ENCODE measurements at places on chromosomes 7 and 10. TPM values are rescaled to one million over a fixed set of nuclear protein-coding genes. Genes with fewer than 3 reads are reported as not detected.

DNA sequence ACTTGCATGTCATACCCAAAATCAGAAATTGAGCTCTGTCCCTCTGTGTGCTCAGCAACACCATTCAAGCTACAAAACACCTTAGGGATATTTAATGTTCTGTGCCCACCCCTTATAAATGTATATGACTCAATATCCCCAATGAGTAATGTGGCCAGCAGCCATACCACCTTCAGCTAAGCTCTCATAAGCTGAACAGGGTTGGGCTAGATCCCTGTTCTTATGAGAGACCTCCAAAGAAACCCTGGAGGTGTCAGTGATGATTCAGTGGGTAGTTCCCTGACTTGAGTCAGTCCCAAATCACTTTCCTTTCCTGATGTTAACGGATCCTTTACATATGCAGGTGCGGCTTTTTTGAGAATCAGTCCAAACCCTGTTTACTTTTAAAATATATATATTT lies 253.8 kb downstream of the CREB5 start:
- H3K27ac ChIP-seq = no peak overlapping the region
- DNase-seq = no peak
- no peaks in the 10 kb centered on the region for H3K27me3 ChIP-seq
- no peak overlapping the region for H3K4me3 ChIP-seq
- H3K4me1 ChIP-seq = peaks cover 19% of the 10 kb centered on the region
- no peaks in the 10 kb centered on the region for H3K36me3 ChIP-seq

DNA sequence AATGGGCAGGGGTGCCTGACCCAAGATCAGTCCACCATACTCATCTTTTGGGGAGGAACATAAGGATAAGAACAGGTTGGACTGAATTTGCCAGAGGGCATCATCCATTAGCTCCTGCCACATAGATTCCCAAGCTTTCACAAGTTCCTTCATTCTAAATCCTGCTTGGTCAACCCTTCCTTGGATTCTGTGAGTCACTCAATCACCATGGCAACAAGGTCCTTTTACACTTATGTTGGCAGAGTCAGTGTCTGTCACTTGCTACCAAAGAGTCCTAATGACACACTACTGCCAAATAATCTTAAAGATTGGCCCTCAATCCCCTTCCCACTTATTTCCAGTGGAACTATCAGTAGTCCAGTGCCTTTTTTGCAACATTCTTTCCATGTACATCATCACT lies 5.0 kb upstream of the LGI1 start:
- no peaks in the 10 kb centered on the region for H3K4me1 ChIP-seq
- H3K4me3 ChIP-seq = no peak overlapping the region
- no peak for DNase-seq
- H3K36me3 ChIP-seq = no peaks in the 10 kb centered on the region
- no peak overlapping the region for H3K27ac ChIP-seq

GRCh38 chr7:70779321-70779720 lies 352.6 kb upstream of the GALNT17 start:
- H3K27ac ChIP-seq = no peak overlapping the region
- peaks cover 8% of the 10 kb centered on the region for H3K36me3 ChIP-seq
- DNase-seq = no peak
- H3K4me3 ChIP-seq = no peak overlapping the region
- no peaks in the 10 kb centered on the region for H3K27me3 ChIP-seq

DNA sequence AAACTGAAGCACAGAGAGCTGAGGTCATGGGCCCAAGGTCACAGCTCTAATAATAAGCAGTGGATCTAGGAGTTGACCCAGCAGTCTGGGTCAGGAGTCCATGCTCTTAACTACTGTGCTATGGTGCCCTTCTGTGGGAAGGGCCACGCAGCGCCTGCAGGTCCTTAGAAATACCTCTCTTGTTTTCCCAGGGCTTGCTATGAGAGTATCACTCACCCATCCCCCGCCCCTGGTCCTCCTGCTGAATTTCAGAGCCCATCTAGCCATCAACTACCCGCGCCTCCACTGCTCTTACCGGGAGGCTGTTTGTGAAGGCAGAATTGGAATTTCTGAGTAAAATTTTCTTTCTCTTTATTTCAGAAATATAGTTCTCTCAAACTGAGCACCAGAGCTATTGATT lies 27.3 kb upstream of the CRHR2 start:
- H3K27me3 ChIP-seq = peaks cover 3% of the 10 kb centered on the region
- DNase-seq = no peak
- H3K4me1 ChIP-seq = no peaks in the 10 kb centered on the region
- H3K36me3 ChIP-seq = no peaks in the 10 kb centered on the region

DNA sequence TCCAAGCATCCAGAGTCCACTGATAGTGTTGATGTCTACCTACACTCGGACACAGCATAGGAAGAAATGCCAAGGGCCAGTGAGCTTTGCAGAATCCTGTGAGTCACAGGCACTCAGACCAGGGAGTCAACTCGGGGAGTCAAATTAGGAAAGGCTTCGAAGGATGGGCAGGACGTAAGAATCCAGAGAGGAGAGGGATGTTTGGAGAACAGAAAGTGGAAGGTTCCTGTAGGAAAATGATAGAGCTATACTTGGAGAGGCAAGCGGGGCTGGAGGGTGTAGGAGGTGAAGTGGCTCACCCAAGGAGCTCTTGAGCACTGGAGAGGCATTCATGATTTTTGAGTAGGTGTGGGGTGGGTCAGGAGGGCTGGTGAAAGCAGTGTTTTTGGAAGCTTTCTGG lies 3.0 kb downstream of the ZYX start:
- H3K4me1 ChIP-seq = peaks cover 61% of the 10 kb centered on the region
- no peak overlapping the region for H3K27ac ChIP-seq
- H3K27me3 ChIP-seq = peaks cover 10% of the 10 kb centered on the region
- peaks cover 23% of the 10 kb centered on the region for H3K36me3 ChIP-seq

DNA sequence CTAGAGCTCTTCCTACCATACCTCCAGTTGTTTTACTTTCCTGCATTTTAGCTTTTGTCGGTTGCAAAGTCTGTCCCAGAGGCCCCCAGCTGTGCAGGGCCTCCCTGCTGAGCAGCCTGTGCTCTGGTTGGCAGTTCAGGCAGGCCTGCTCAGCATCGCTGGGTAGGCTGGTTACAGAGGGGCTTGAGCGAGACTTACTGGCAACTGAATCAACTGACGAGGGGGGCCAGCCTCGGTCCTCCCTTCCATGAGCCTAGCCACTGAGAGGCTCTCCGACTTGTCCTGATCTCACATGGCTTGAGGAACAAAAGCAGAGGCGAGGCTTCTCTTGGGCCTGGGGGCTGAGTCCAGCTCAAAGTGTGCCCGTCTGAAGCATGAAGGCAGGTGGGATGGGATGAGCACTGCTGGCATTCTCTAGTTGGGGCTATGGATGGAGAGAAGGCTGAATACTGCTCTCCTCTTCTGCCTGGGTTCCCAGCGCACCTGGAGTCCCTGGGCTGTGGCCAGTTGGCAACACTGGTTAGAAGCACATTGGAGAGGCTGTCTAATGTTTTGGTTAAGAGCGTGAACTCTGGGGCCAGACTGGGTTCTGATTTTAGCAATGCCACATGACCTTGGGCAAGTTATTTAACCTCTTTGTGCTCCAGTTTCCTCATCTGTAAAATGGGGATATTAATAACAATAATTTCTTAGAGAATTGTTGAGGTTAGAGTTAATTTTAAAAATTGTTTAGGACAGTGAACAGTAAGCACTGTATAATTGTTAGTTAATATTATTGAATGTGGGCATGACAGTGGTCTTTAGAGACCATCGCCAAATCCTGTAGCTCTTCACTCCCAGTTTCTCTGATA lies 6.9 kb upstream of the SFRP5 start:
- H3K4me1 ChIP-seq = peaks cover 8% of the 10 kb centered on the region
- H3K36me3 ChIP-seq = no peaks in the 10 kb centered on the region
- peak overlapping the region; percentile 46 for H3K27ac ChIP-seq
- peak; percentile 45 for DNase-seq
- no peak overlapping the region for H3K4me3 ChIP-seq
- peaks cover 9% of the 10 kb centered on the region for H3K27me3 ChIP-seq

DNA sequence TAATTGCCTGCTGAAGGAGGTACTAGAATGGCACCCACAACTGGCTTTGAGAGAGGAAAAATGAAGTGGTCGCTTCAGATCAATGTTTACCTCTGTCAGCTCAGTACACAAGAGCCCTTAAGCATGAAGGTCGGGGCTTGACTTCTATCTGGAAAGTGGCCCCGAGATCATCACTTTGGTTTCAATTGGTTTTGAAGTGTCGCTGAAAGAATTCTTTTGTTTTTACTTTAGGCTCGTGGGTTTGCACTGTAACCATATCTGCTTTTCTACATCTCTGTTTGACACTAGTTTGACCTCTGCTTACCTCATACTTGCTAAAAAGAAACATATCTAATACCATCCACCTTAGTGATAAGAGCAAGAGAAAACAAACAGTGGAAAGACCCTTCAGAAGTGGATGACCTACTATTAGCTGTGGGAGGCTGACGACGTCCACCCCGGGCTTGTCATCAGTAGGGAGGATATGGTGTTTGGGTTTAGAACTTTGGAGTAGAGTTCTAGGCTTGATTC lies 361.8 kb downstream of the GATA3 start:
- no peak for DNase-seq
- H3K4me1 ChIP-seq = peaks cover 2% of the 10 kb centered on the region
- no peaks in the 10 kb centered on the region for H3K27me3 ChIP-seq
- no peak overlapping the region for H3K4me3 ChIP-seq

DNA sequence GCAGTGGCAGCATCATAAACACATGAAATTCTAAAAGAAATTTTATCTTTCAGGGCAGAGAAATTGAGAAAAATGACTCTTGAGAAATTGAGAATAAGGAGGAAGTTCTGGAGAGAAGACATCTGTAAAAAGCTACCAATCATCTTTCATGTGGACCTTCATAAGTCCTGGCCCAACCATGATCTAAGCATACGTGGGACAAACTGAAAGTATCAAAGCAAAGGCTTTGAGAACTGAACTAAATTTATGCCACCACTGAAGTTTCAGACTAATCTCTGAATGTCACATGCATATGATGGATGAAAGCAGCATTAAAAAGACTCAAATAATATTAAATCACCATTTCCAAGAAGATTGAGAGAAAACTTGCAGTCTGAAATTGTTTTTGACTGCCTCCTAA lies 1502.8 kb upstream of the LRRTM3 start:
- H3K27ac ChIP-seq = no peak overlapping the region
- no peak overlapping the region for H3K4me3 ChIP-seq
- no peaks in the 10 kb centered on the region for H3K27me3 ChIP-seq
- no peaks in the 10 kb centered on the region for H3K4me1 ChIP-seq

GRCh38 chr10:98516352-98516751 lies 69.6 kb upstream of the HPS1 start:
- H3K4me1 ChIP-seq = no peaks in the 10 kb centered on the region
- no peak overlapping the region for H3K27ac ChIP-seq
- H3K27me3 ChIP-seq = no peaks in the 10 kb centered on the region
- H3K4me3 ChIP-seq = no peak overlapping the region

DNA sequence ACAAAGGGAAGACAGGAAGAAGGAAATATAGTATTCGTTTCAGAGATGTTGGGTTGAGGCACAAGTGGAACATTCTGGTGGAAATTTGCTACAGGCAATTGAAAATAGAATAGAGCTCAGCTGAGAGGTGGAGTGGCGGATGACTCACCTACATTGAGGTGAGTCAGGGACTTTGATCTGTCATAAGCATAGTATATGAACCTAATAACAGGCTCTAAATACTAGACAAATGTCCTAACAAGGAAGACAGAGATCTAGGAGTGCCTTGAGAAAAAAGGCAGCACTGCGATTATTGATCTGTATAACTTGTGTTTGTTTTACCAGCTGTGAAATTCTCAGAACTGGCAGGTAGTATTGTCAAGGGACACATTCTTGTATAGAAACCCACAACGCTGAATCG lies 907 bp upstream of the IFRD1 start:
- H3K4me1 ChIP-seq = peaks cover 7% of the 10 kb centered on the region
- H3K27ac ChIP-seq = no peak overlapping the region
- DNase-seq = peak; percentile 25
- peak overlapping the region; percentile 66 for H3K4me3 ChIP-seq
- no peaks in the 10 kb centered on the region for H3K36me3 ChIP-seq

DNA sequence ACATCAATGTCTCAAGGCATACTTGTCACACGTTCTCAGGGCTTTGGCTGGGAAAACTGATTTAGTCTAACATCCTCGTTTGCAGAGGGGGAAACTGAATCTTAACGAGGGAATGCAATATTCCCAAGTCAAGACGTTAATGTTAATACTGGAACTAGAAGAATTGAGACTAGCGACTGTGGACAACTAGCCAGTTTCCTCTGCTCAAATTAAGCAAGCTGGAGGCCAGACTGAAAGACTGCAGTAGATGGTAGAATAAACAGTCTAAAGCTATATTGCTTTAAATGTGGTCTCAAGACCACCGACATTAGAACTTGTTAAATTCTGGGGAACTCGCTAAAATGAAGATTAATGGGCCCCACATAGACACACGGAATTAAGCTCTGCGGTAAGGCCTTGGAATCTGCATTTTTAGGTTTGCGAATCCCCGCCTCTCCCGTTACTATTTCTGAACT lies 639 bp upstream of the TFAM start:
- peak; percentile 8 for DNase-seq
- H3K4me1 ChIP-seq = peaks cover 14% of the 10 kb centered on the region
- no peaks in the 10 kb centered on the region for H3K27me3 ChIP-seq

DNA sequence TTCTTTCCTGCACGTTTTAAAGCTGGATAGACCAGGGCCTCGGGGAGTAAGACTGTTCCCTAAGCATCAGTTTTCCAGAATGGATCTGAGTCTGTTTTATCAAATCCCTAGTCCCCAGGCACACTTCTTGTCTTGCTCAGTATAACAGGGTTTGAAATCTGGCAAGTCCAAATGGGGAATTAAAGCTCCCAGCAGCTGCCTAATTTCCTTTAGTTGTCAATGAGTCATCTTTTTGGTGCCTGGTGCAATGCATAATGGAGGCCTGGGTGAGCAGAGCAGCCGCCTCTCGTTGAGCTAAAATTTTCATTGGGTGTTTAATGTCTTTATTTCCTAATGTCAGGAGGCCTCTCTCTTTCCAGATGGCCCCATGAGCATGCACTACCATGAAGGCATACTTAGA lies 87.9 kb downstream of the STRA8 start:
- H3K4me1 ChIP-seq = no peaks in the 10 kb centered on the region
- H3K4me3 ChIP-seq = no peak overlapping the region
- no peak overlapping the region for H3K27ac ChIP-seq

- no peaks in the 10 kb centered on the region for H3K36me3 ChIP-seq
- H3K27me3 ChIP-seq = no peaks in the 10 kb centered on the region
- no peaks in the 10 kb centered on the region for H3K4me1 ChIP-seq
Measured at GRCh38 chr10:129223363-129223762, 243.7 kb upstream of the MGMT start.

DNA sequence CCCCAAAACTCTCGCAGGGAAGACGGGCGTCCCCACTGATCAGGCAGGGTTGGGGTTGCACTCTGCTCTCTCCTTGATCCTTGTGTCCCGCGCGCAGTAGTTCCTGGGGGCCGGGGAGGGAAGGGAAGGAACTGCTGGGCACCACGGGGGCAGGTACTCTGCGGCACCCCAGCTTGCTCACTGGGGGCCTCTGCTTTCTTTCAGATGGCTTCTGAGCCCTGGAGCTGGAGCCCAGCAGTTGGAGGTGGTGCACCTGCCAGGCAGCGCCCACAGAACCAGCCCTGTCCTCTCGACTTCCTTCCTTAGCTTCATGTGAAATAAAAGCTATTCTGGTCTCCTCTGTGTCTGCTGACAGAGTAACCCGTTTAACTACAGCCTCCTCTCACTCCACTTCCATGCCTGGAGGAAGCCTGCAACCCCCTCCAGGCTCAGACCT lies 12.2 kb downstream of the PLAC9 start:
- H3K4me3 ChIP-seq = peak overlapping the region; percentile 26
- peak overlapping the region; percentile 86 for H3K27ac ChIP-seq
- H3K36me3 ChIP-seq = peaks cover 13% of the 10 kb centered on the region
- peak; percentile 76 for DNase-seq

The KCNH2 gene
- total RNA-seq = 2.3 TPM

The FZD8 gene
- total RNA-seq = 4.3 TPM

The CALCR gene
- 0.05 TPM for total RNA-seq

The CLDN4 gene
- 13.4 TPM for total RNA-seq

The NANOS1 gene
- 0.52 TPM for total RNA-seq

The NKX1-2 gene
- 0.05 TPM for total RNA-seq

The EPDR1 gene
- total RNA-seq = 10.7 TPM

The MEPCE gene
- total RNA-seq = 32.0 TPM

The LRRC61 gene
- total RNA-seq = 17.2 TPM
